ENCODE measurements at places on chromosomes 3 and 15.
A peak's percentile ranks its signal among the peaks of the same experiment; 100 is the strongest.

DNA sequence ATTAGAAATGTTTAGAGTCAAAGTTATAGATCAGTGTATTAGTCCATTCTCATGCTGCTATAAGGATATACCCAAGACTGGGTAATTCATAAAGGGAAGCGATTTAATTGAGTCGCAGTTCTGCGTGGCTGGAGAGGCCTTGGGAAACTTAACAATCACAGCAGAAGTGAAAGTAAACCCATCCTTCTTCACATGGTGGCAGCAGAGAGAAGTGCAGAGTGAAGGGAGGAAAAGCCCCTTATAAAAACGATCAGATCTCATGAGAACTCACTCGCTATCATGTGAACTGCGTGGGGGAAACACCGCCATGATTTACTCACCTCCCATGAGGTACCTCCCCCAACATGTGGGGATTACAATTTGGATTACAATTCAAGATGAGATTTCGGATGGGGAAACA lies 871.5 kb downstream of the DIPK2A start:
- DNase-seq, result no peak

GRCh38 chr15:76056931-76057330 lies 2.9 kb upstream of the TMEM266 start:
- DNase-seq, result peak; percentile 24

DNA sequence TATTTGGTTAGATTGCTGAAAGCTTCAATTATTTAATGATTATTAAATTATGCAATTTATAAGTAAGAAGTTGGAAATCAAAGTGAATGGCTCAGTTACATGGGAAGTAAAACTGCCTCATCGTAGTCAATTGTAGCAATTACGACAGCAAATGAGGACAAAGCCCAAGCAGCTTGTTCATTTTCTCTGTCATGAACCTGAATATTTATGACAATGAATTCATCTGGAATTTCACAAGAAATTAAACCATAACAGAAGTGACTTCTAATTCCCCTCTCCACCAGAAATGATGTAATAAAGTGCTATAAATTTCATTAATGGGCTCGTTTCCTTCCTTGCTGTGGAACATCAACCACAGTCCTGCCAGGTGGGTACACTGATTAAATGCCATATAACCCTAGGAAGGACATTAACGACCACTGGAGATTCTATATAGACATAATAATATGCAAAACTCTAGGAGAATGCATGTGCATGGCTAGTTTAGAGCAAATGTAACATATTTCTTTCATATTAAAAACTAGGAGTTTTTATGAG lies 273.8 kb upstream of the DCBLD2 start:
- DNase-seq, result no peak

- DNase-seq, result no peak
Measured at GRCh38 chr3:47565734-47566550, 12.7 kb downstream of the CSPG5 start.

- DNase-seq, result no peak
Measured at GRCh38 chr15:20351448-20351971, 190.1 kb downstream of the GOLGA6L6 start.
